ENCODE measurements at places on chromosomes 13 and 19. TPM values are rescaled to one million over a fixed set of nuclear protein-coding genes. Genes with fewer than 3 reads are reported as not detected.
A peak's percentile ranks its signal among the peaks of the same experiment; 100 is the strongest.

Gene LAIR1
- 11.5 TPM for total RNA-seq

Gene CILP2
- 0.49 TPM for total RNA-seq

GRCh38 chr19:49361438-49362047 is 673 bp downstream of the TEAD2 start:
- peak; percentile 95 for DNase-seq

GRCh38 chr13:93450191-93450621 is 223.6 kb downstream of the GPC6 start:
- peak; percentile 53 for DNase-seq

DNA sequence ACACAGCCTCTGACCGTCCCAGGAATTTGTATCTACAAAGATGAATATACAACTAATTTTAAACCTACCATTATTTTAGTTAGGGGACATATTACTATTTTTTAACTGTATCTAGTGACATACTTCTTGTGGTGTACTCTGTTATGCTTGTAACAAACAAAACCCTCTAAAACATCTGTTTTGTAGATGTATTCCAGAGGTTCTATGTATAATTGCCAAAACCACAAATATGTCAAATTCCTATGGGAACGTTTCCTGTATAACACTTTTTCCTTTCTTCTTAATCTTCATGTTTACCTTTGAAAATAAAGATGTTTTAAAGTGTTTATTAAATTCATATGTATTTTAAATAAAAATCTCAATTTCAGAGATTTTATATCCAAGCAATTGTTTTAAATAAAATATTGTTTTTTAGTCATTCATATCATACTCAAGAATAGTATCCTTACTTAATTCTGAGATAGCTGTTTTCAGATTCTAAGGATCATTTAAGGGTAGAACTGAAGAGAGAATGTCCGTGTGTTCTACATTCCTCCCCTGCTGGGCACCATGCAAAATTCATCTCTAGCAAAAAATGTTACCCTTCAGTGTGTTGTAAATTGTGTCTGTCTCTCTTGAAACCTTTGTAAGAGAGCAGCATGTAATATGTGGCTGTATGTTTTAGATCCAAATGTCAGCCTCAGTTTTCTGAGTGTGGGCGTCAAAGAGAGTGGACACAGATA is 1327.7 kb downstream of the EFNB2 start:
- DNase-seq = peak; percentile 38

Gene HIF3A
- total RNA-seq = 59.6 TPM

- no peak for DNase-seq
Observed at GRCh38 chr13:34863360-34864135, 78.5 kb upstream of the NBEA start.

- no peak for DNase-seq
Observed at GRCh38 chr13:106462710-106463109, 72.8 kb downstream of the EFNB2 start.

GRCh38 chr19:30160426-30160825 is 211.8 kb upstream of the ZNF536 start:
- DNase-seq = no peak

Gene SYNGR4
- not detected for total RNA-seq

DNA sequence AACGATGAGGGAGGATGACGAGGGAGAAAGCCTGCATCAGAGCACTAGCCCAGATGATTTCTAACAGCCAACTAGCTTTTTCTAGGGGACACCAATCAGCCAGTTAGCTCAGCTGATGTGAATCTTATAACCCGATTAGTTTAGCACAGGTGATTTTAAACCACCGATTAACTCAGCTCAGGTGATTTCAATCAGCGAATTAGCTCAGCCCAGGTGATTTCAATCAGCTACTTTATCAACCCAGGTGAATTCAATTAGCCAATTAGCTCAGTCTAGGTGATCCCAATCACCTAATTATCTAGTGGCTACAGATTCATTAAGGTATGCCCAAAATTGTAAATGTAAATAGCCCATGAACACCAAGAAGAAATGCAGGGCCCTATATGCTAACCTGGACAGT is 146.9 kb downstream of the ZNF486 start:
- no peak for DNase-seq

GRCh38 chr13:50690006-50690405 is 153.5 kb downstream of the DLEU7 start:
- no peak for DNase-seq

GRCh38 chr13:90105849-90106496 is 1241.5 kb upstream of the MIR17HG start:
- DNase-seq = peak; percentile 43

GRCh38 chr13:112907286-112907685 is 61.7 kb upstream of the MCF2L start:
- DNase-seq = no peak

Gene NRTN
- total RNA-seq = 2.2 TPM

- DNase-seq = no peak
Observed at GRCh38 chr19:3471954-3472655, 8.2 kb downstream of the SMIM24 start.

- no peak for DNase-seq
Observed at GRCh38 chr13:25649001-25649633, 277.3 kb downstream of the ATP8A2 start.

GRCh38 chr13:65555962-65556361 is 1674.2 kb downstream of the PCDH9 start:
- no peak for DNase-seq

Gene SSC5D
- 16.5 TPM for total RNA-seq

Gene EBI3
- total RNA-seq = not detected

DNA sequence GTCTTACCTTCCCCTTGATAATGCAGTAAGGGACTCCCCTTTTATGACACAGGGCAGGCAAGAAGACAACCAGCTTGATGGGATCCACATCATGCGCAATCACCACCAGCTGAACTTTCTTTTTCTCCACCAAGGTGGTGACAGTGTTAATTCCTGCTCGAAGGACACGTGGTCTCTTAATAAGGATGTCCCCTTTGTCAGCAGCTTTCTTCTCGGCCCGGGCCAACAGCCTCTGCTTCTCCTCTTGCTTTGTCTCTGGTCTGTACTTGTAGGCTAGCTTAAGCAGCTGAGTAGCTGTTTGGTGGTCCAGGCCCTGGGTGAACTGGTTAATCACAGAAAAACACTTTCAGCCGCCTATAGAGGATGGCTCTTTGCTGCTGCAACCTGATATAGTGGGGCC is 8.0 kb downstream of the ZNF431 start:
- DNase-seq = no peak

Gene SIGLEC7
- total RNA-seq = 0.49 TPM

Gene ANKLE1
- 0.49 TPM for total RNA-seq

GRCh38 chr13:74101436-74101835 is 32.8 kb downstream of the KLF12 start:
- no peak for DNase-seq

Gene S1PR5
- total RNA-seq = 6.6 TPM

DNA sequence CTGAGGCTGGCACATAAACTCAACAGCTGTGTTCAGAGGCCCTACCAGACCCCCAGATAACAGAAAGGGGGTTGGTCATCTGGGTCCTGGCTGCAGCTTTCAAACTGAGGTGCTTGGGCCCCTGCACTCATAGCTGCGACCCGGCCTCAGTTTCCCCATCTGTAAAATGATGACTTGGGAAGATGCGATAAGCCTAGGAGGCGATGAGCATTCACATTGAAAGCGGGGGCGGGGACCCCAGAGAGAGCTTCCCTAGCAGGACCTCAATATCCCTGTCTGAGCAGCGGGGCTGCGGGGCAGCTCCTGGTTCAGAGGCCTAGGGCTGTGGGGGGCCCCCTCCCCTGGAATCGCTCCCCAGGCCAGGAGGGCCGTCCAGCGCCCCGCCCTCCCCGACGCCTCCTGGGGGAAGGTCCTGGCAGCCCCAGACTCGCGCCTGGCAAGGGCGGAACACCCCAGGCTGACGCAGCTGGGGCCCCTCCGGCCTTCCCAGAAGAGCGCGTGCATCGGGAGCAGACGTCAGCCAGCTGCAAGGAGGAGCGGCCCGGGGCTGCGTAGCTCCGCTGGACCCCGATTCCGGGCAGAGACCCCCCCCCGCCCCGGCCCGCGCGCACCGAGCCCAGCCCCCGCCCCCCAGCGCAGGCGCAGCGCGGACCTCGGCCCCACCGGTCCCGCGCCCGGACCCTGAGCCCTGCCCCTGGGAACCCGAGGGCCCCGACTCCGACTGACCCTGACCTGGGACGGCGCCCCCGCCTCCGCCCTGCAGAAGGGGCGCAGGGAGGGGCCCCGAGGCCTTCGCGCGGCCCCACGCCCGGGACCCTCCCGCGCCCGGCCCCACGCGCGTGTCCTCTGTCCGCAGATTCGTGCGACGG is 3.5 kb downstream of the FSTL3 start:
- DNase-seq = peak; percentile 84

Gene IGFL1
- total RNA-seq = 0.69 TPM

Gene ZNF100
- total RNA-seq = 11.4 TPM

Gene ZNF667
- 10.6 TPM for total RNA-seq

DNA sequence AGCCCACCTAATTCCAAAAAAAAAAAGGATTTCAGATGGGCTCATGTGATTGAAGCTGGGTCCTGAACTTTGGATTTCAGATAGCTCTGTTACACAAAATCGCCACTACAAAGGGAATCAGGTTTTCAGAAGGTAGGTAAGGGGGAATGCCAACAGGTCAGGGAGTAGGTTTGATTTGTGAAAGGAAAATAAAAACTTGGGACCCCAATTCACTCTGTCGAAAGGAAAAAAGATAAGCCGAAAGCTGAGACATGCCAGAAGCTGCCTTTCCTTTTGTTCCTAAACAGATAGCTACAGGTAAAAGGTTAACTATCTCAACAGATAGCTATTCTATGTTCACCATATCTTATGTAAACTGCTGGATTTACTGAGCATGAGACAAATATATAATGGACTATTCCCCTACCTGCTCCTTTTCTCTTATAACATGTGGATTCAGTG is 4.0 kb downstream of the KRTDAP start:
- DNase-seq = no peak

DNA sequence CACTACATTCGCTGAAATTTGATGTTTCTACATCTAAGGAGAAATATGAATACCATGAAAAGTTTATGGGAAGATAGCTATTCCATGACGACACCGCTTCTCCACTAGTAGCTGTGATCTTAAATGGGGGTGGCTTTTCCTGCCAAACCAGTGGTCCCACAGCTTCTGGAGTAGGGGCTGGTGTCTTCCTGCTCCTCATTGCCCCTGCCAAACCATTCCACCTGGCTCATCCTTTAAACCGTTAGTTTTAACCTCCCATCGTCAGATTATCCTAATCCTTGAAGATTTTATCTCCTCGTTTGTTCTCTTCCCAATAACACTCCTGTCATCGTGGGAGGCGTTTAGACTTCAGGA is 568 bp upstream of the ZNF230 start:
- DNase-seq = no peak

DNA sequence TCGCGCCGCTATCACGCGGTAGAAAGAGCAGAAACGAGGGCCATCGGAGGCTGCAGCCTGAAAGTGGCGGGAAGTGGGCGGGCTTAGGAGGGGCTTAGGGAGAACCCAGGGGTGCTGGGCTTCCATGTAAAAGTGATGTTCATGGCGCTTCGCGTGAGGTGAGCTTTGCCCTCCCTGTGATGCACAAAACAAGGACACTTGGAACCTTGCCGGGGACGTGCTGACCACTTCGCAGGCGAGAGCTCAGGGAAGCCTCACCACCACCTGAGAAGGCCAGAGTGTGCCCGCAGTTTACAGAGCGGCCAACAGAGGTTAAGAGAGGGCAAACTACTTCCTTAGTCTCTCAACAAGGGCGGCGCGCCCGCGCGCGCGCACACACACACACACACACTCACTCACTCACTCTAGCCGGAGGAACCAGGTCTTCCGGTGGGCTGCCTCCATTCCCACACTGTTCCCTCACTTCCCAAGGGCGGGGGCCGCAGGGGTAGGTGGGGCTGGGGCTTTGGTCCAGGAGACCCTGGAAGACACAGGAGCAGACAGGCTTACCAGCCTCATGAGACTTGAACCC is 651 bp downstream of the GAPDHS start:
- DNase-seq = peak; percentile 27

GRCh38 chr19:17680230-17680722 is 7.9 kb downstream of the UNC13A start:
- DNase-seq = no peak

GRCh38 chr13:104436555-104436954 is 1370.3 kb upstream of the SLC10A2 start:
- DNase-seq = no peak

- DNase-seq = no peak
Observed at GRCh38 chr19:5495792-5496191, 40.6 kb downstream of the ZNRF4 start.

DNA sequence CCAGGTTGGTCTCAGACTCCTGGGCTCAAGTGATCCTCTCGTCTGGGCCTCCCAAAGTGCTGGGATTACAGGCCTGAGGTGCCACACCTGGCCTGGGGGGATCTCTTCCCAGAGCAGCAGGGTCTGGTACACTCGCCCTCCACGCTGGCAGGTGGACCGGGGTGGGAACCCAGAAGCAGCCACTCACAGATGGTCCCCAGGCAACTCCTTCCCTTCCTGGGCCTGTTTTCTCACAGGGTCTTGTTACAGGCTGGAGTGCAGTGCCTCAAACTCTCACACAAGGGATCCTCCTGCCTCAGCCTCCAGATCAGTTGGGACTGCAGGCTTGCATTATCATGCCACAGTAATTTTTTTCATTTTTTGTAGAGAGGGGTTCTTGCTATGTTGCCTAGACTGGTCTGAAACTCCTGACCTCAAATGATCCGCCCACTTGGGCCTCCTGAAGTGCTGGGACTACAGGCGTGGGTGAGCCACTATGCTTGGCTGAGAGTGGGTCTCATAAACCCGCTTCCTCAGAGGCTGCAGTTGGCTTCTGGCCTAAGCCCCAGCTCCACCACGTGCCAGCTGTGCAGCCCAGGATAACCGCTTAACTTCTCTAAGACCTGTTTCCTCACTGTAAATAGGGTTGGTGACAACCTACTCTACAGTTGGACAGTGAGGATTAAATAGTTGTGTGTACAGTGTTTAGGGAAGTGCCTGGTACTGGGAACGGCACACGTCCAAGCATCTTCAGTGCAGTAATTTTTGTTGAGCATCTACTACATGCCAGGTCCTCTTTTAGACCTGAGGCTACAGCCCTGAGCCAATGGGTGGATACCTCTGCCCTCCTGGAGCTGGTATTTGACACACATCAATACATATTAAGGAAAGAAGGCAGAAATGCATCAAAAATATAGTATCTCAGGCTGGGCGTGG is 871 bp upstream of the CCER2 start:
- no peak for DNase-seq

DNA sequence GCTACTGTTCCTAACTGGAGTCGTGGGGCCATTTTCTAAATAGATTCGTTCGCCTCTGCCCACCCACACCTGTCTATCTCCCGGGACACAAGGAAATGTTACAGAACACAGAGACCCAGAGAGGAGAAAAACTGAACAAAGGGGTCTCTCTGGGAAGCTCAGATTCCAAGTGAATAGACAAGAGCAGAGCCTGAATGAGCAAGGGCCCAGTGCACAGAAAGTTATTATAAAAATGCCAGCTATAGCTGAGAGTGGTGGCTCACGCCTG is 27.2 kb upstream of the FEM1A start:
- DNase-seq = no peak

DNA sequence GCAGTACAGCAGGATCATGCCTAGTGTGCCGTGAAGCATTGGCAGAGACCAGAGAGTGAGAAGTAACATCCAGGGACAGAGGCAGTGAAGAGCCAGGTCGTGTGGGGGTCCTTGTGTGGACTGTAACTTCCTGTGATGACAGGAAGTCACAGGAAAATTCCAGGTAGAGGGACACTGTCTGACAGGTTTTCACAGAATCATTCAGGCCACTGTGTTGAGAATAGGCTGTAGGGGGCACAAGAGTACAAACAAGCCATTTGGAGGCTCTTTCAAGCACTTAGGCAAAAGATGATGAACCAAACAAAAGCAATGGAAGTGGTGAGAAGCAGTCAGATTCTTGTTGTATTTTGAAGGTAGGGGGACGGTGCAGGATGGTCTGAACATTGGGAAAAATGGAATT is 46.4 kb downstream of the N4BP2L1 start:
- DNase-seq = no peak

Data from skin of body (tissue), 3 donors.